Stimulated activated CD8-positive, alpha-beta memory T cell treated with anti-CD3 and anti-CD28 coated beads, Interleukin-4, amount 100 ng/mL, for 4 hours (primary cell): ENCODE measurements at places on chromosomes 7 and 10.

DNA sequence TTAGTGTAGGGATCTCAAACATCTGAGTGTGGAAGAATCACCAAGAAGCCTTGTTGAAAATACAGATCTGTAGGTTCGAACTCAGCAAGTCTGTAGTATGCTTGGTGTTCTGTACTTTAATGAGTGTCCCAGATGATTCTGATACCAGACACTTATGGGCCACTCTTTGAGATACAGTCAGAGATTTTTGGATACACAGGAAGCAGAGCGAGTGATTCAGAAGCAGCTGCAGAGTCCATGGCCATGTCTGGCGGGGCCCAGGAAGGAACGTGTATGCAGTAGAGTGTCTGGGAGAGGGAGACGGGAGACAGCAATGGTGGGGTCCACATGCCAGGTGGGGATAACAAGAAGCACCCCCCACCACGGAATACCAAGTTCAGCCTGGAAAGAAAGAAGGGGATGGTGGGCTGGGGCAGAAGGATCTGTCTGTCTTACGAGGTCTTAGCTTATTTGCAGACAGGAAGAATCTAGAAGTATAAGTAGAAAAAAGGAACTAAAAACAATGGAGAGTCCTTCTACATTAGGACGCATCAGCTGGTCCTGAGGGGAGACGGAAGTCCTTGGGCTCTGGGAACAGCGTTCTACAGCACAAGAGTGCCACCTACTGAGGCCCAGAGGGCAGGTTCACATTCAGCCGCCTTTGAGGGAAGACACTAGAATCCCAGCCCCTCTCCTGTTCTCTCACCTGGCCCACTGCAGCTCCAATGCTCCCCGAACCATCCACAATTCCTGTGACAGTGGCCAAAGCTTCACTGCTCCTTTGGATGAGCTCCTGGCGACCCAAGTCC is 55.4 kb downstream of the SLC37A3 start:
- no peak for DNase-seq

- no peak for DNase-seq
Observed at GRCh38 chr7:92924800-92925199, 88.4 kb upstream of the CDK6 start.

DNA sequence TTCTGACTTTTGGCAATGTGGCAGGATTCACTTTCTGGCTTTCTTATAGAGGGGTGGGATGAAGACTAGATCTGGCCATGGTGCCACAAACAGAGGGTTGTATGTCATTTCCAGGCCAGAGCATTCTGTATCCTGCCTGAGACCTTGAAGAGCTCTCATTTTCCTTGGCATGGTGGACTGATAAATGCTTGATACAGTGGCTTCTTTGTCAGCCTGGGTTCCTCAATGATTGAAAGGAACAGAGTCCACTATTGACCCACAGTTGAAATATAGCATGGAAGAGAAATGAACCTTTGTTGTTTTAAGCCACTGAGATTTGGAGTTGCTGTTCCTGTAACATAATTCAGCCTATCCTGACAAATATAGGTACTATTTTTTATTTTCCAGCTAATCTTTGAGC is 462.7 kb downstream of the SUGCT start:
- no peak for DNase-seq

DNA sequence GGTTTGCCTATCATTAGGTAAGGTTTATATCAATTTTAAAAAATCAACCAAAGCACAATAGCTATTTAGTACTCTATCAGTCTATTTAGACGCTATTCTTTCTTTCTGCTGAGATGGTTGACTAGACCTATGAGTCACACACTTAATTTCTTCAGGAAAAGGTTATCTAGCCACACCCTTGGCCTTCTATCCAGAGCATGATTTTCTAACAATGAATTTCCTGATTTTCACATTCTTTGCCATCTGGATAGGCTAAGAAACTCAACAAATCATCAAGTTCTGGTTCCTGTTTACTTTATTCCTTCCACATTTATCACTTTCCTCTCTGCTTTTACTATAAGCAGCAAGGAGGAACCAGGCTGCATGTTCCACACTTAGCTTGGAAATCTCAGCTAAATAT is 8.1 kb downstream of the PRPS1L1 start:
- DNase-seq: no peak

- peak; percentile 26 for DNase-seq
Observed at GRCh38 chr10:100510533-100511308, 8.9 kb downstream of the SEC31B start.
